IPS-NIHi11 (cell line): ENCODE measurements at places on chromosomes 7 and 10.

DNA sequence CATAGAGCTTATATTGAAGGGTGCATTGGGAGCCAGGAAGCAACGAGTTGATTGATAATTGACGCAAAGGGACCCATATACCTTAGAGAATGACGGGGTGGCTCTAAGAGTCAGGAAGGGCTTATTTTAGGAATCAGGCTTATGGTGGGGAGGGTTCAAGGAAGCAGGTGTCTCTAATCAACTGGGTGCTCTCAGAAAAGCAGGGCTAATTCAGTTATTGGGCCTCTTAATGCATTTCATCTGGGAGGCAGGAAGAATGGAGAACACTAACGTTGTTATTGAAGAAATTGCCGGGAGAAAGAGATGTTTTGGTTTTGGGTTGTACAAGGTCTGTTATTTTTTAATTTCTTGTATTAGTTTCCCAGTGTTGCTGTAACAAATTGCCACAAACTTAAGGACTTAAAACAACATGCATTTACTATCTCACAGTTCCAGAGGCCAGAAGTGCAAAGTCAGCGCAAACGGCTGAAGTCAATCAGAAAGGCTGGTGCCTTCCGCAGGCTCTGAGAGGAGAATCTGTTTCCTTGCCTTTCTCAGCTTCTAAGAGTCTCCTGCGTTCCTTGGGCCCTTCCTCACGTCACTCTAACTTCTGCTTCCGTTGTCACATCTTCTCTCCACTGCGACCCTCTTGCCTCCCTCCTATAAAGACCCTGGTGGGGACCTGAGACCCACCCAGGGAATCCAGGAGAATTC lies 328.4 kb upstream of the C7orf33 start:
- no peak for DNase-seq

DNA sequence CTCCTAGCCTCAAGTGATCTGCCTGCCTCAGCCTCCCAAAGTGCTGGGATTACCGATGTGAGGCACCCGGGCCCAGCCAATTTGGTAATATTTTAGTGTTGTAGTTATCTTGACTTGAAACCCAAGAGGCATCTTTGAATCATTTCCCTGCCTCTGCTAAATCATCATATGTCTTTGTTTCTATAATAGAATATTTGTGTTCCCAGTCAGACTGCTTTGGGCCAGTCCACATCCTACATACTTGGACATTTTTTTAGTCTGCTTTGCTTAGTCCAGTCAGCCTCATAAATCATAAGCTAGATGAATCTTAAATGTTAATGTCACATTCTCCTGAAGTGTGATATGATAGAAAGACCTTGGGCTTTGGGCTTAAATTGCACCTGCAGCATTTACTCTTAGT lies 5.9 kb downstream of the STAM start:
- no peak for DNase-seq

DNA sequence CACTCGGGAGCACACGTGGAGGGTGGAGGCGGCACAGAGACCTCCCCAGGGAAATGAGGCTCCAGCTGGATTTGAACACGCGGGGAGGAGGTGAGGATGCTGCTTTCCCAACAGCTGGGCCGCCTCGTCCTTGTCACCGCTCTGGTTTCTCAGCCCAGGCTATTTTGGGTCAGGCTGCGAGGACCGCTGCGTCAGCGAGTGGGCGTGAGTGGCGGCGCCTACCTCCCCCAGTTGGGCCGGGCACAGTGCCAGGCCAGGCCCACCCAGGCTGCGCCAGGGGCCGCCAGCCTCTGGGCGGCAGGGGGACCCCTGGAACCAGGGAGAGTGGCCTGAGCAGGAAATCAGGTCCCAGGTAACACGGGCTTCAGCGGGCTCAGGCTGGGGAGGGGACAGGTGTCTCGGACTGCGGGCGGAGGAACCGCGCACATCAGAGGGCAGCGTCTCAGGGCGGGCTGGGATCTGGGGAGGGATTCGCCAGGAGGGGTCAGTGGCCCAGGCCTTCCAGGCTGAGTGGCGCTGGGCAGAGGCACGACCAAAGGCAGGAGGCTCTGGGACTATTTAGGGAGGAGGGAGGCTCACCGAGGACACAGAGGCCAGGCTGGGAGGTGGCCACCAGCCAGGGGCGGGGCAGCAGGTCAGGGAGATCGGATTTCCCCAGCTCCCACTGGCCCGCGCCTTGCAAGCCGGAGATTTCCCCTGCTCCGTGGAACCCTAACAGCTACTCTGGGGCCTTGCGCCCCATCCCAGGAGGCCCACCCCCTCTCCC lies 125.2 kb upstream of the RET start:
- DNase-seq = peak; percentile 74

- DNase-seq = no peak
Measured at GRCh38 chr10:114491419-114491818, 87.1 kb upstream of the AFAP1L2 start.
